ENCODE measurements at places on chromosomes 16 and 17.

DNA sequence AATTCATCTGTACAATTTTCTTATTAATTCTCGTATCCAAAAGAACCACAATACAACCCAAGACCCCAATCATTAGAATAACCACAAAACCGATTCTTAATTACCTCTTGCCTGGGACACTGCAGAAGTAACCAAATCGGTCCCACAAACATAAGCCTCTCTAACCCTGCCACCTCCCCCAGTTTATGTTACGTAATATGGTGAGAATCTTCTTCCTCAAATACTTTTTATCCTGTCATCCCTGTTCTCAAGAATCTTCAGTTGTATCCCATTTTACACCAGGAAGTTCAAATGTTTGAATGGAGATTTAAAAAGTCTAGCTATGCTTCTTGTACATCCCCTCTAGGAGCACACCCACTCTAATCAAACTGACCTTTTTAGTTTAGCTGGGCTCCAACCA is 269.3 kb upstream of the TBX2 start:
- DNase-seq, result no peak

GRCh38 chr17:50640686-50641351 is 6.1 kb downstream of the ABCC3 start:
- DNase-seq, result no peak

GRCh38 chr16:85845266-85845665 is 45.8 kb downstream of the COX4I1 start:
- no peak for DNase-seq

GRCh38 chr16:66741950-66742808 is 9.2 kb downstream of the DYNC1LI2 start:
- no peak for DNase-seq

DNA sequence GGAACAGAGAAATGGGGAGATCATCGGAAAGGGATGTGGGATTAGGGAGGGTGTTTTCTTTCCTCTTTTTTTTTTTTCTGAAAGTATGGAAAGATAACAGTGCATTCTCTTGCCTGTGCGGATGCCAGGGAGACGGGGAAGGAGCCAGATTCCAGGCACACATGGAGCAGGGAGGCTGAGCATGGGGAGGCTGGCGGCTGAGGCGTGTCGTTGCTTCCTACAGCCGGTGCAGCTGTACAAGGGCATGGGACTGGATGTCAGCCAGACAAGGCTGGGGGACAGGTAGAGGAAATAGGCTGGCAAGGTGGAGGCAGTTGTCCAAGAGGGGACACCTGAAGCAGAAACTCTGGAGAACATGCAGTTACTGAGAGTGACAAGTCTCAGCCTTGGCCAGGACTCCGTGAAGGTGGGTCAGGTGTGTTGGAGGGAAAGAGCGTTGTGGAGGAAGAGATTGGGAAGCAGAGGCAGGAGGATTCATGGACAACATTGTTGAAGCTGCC is 16.6 kb upstream of the ADORA2B start:
- DNase-seq, result no peak

DNA sequence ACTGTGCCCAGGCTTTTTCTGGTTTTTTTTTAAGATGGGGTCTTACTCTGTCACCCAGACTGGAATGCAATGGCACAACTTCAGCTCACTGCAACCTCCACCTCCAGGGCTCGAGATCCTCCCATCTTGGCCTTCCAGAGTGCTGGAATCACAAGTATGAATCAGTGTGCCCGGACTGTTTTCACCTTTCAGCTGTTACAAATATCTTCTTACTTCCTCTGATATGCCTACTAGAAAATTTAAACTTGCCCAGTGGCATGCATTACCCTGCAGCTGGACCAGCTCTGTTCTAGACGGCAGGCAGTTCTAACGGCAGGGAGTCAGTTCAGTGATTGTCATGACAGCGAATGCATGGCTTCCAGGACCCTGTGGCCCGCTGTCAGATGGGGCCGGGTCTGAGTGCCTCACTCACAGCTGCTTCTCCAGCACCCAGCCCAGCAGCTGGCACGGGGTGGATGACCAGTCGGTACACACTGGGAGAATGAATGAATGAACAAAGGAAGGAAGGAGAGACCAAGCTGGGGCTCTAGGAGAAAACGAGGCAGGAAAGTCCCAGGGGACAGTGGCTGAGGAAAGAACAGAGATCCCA is 28.0 kb upstream of the LITAF start:
- no peak for DNase-seq

- DNase-seq, result no peak
These were observed 26.2 kb upstream of the NUDT7 start for GRCh38 chr16:77696149-77696548.

- DNase-seq, result no peak
These were observed 18.0 kb upstream of the HOXB9 start for GRCh38 chr17:48644159-48644558.

DNA sequence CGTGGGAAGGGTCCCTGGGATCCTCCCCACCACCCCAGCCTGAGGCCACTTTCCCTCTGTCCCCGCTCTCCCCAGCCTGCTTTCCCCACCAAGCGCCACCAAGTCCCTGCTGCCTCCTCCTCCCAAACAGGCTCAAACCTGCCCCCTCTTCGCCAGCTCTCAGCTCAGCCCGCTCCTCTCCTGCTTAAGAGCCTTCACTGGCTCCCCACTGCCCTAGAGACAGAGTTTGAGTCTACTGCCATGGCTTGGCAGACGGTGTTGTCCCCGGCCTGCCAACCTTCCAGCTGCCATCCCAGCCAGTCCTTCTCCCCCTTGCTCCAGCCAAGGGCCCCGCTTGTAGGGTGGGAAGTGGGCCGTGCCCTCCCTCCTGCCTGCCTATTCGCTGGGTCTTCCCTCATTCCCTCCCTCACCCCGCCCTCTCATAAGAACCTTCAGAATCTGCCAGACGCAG is 11.1 kb downstream of the IL4R start:
- DNase-seq, result no peak

- DNase-seq, result no peak
These were observed 2.2 kb downstream of the GJC1 start for GRCh38 chr17:44827863-44828262.

DNA sequence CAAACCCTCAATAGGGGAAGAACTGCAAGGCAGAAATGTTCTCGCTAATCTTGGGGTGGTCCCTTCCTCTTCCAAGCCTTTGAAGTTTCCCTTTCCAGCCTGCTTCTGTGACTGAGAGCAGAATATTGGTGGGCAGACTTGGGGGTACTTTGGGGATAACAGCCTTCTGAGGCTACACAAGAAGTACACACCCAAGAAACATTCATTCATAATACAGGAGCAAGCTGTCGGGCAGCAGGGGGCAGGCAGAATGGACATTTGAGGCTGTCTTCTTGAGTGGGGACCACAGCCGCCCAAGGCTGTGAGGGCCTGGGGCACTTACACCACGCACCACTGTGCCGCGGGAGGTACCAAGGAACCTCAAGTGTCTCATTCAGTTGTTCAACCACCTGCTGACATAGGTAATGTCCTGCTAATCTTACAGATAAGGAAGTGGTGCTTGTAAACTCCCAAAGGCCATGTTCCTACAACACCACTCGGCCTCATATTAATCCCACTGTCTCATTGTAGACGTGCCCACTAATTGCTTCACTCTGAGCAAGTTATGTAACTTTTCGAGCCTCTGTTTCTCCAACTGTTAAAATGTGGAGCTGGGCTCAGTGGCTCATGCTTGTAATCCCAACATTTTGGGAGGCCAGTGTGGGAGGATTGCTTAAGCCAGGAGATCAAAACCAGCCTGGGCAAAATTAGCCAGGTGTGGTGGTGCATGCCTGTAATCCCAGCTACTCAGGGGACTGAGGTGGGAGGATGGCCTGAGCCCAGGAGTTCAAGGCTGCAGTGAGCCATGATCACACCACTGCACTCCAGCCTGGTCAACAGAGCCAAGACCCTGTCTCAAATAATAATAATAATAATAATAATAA is 2.5 kb upstream of the MRPS23 start:
- DNase-seq, result no peak

- no peak for DNase-seq
These were observed 8.6 kb downstream of the NUDT16L1 start for GRCh38 chr16:4701791-4702465.

GRCh38 chr16:27843800-27844199 is 219.7 kb downstream of the GSG1L start:
- DNase-seq, result no peak
